ENCODE measurements at places on chromosomes 7 and 10. TPM values are rescaled to one million over a fixed set of nuclear protein-coding genes. Genes with fewer than 3 reads are reported as not detected.

DNA sequence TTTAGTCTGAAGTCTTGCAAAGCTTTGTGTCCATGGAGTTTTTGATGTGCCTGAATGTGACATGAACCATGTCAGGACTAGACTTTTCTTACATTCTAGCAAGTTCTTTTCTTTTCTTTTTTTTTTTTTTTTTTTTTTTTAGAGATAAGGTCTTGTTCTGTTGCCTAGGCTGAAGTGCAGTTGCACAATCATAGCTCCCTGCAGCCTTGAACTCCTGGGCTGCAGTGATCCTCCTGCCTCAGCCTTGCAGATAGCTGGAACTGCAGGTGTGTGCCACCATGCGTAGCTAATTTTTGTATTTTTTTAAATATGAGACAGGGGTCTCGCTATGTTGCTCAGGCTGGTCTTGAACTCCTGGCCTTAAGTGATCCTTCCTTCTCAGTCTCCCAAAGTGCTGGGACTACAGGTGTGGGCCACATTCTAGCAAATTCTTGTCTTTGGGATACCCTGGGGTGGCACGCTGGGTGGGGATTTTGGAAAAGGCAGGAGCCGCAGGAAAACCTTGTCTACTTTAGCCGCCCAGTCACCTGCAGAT is 152.8 kb downstream of the SVIL start:
- no peak for DNase-seq

DNA sequence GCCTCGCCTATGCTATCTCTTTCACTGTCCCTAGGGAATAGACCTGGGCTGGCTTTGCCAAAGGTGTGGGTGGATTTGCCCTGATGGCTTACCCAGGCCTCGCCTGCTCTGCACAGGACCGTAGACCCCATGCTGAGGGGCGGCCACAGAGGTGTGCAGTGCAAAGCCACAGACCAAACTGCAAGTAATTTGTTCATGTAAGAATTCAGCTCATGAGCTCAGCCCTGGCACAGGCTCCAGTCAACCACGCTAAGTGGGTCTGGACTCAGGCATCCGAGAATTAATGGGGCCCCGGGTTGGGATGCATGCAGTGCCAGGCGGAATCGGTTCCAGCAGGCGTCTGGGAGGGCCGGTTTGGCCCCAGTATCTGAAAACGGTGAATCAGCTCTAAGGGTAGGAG is 445.2 kb downstream of the DNAJB6 start:
- no peak for DNase-seq

GRCh38 chr10:78844960-78845607 is 223.7 kb upstream of the ZMIZ1 start:
- DNase-seq, result no peak

DNA sequence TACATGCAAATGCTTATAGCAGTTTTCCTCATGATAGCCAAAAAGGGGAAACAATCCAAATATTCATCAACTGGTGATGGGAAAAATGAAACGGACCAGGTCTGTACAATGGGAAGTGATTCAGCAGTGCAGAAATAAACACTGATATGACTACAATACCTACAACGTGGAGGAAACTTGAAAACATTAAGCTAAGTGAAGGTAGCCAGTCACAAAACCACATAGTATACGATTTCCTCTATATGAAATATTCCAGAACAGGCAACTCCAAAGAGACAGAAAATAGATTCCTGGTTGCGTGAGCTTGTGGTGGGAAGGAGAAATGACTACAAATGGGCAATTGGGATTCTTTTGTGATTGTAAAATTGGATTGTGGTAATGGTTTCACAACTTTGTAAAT is 263.1 kb upstream of the PITRM1 start:
- DNase-seq, result no peak

- DNase-seq, result no peak
These were observed 31.6 kb downstream of the VIPR2 start for GRCh38 chr7:159113056-159113455.

- no peak for DNase-seq
These were observed 634.7 kb downstream of the ARL4A start for GRCh38 chr7:13322126-13322525.

DNA sequence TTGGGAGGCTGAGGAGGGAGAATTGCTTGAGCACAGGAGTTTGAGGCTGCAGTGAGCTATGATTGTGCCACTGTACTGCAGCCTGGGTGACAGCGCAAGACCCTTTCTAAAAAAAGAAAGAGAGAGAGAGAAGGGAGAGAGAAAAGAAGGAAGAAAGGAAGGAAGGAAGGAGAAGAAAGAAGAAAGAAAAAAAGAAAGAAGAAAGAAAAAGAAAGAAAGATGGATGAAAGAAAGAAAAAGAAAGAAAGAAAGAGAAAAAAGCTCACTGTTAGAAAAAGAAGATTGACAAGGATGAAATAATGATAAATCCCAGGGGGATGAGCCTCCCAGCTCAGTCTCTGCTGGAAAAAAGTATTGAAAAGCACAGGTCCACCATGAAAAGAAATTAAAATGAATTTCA is 22.8 kb upstream of the CARD11 start:
- DNase-seq, result no peak

DNA sequence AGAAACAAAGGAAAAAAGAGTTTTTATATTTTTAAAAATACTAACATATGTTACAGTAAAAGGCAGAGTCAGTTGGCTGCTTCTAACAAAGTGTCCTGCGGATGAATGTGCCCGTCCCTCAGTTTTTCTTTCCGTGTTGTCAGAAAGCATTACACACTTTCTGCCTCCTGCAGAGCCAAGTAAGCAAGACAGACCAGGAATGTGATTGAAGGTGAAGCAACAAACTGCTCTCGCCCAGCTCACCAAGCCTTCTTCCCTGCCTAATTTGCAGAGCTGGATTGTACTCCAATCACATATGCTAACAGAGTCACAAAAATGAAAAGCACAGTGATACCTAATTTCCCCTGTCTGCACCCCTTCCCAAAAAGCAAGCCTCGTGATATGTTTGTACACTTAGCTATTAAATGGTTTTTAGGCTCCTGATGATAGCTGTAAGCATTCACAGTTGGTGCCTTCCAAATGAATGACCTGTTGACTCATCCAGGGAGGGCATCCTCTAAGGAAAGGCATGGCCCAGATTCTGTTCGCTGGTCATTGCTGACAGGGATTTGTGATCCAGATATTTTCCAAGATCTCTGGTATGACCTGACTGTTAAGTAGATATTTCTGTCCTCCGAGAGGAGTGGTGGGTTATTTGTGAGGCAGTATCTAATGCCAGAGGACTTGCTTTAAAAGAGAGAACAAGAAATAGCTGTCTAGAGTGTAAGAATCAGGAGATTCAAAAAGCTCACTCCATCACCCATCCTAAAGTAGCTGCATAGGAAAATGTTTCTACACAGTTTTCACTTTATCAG is 187.3 kb upstream of the PLXDC2 start:
- no peak for DNase-seq

GRCh38 chr10:96038476-96039387 is 4.7 kb upstream of the CCNJ start:
- DNase-seq, result no peak

- DNase-seq, result no peak
These were observed 2.1 kb upstream of the SLC13A1 start for GRCh38 chr7:123201901-123202300.

DNA sequence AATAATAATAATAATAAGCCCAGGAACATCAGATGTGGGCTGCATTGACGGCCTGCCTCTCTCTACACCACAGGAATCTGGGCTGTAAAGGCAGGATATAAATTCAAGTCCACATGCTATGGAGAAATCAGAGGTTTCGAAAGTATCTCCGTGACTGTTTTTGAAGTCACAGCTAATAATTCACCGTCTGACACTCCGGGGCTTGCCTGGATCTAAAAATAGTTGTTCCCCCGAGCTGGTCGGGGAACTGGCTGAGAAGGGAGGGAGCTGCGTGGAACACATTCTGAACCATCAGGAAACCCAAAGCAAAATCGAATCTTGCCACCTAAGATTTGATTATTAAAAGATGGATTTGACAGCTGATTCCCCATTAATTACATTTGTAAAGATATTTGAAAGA is 35.4 kb downstream of the KLF6 start:
- DNase-seq, result peak; percentile 54

DNA sequence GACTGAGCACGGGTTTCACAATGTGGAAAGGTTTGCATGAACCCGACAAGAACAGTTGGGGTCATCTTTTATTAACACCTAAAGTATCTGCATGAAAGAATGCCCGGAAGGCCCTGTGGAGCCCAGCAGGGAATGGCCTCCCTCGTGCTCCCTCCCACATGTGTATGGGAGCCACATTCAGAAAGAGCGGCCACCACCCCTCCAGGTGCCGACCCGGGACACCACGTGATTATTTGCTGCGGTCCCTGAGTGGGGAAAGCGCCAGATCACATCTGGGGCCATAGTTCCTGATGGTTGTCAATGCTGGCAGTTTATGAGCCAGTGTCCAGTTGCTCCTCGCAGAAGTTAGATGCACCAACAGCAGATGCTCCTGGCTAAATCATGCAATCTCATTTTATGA is 571.4 kb downstream of the TCERG1L start:
- no peak for DNase-seq

- no peak for DNase-seq
These were observed 6.2 kb downstream of the GSAP start for GRCh38 chr7:77409739-77410547.

The CABCOCO1 gene
- polyA plus RNA-seq, result 1.9 TPM

The FAM25C gene
- not detected for polyA plus RNA-seq

The HTR5A gene
- polyA plus RNA-seq, result not detected

The HMX2 gene
- 1.6 TPM for polyA plus RNA-seq

The SEMA3C gene
- 27.8 TPM for polyA plus RNA-seq

The UNC5B gene
- 50.2 TPM for polyA plus RNA-seq

The COBL gene
- polyA plus RNA-seq, result 20.6 TPM

The OR2A1 gene
- polyA plus RNA-seq, result 1.2 TPM
